CD4-positive, alpha-beta T cell treated with Interleukin-21 for 1 hour (primary cell): ENCODE measurements at places on chromosomes 13 and 19.
A peak's percentile ranks its signal among the peaks of the same experiment; 100 is the strongest.

DNA sequence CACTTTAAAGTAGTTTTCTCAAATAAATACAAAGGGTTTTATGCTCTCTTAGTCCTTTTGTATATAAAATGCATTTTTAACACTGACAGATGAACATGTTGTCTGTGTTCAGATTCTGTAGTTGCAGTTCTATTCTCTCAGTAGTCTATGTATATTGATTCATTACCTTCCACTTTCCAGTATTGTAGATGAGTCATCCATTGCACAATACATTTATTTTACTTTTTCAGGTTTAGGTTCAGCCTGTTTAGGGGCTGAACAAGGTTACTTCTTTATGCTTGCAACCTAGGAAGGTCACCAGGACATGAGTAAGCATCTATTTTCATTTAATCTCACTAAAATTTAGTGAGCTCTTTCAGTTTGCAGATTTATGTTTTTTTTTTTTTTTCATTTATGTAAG, 173.6 kb downstream of the NALCN start:
- DNase-seq: no peak

DNA sequence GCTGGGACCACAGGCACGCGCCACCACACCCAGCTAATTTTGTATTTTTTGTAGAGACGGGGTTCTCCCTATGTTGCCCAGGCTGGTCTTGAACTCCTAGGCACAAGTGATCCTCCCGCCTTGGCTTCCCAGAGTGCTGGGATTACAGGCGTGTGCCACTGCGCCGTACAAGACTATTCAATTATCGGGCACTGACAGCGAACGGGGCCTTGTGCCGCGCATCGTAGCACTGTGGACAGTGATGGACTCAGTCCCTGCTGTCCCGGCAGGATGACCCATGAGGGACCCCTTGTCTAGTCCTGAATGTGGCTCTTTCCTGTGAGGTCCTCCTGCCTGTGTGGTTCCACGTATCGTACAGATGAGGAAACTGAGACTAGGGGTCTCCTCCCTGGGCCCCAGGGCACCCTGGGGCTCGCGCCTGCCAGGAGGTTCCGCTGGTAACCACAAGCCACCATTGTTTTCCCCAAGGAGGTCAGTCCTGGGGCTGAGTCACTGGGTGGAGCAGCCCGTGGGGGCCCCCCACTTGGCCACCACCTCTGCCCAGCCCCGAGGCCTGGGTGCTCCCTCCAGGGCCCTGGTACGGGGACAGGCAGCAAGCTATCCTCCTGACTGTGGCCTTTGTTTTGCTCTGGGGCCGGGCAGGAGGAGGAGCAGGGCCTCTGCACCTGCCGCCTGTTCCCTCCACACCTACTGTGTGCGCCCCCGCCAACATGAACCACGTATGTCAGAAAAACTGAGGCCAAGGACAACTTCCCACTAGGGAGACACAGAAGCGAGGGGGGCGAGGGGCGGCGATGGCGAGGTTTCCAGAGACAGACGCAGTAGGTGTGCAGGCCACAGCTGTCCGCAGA, 2.9 kb upstream of the TCF3 start:
- no peak for DNase-seq

DNA sequence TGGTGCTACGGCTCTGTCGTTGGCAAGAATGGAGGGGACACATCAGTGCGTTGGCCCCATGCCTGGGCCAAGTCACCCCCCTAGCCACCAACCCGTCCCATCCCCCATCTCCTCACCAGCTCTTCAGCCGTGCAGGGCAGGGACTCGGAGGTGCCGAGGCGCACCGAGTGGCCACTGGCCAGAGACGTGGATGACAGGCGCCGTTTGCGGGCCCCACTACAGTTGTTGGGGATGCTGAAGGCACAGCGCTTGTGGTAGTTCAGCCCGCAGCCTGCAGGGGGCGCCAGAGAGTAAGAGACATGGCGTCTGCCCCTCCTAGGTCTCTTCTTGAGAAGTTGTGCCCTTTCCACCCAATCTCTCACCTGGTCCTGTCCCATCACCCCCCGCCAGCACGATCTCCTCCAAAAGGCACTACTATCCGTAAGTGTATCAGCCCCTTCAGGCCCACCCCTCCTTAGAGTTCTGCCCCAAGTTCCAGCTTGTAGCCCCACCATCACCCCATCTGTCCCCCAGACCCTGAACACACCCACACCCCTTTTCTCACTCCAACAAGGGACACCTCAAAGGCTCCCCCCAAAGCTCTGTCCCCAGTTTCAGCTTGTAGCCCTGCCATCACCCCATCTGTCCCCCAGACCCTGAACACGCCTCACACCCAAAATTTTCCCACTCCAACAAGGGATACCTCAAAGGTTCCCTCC, 12.4 kb downstream of the PRKD2 start:
- peak; percentile 84 for DNase-seq

- no peak for DNase-seq
Measured at GRCh38 chr13:75452564-75452963, 29.4 kb downstream of the TBC1D4 start.

- DNase-seq: no peak
Measured at GRCh38 chr19:28505134-28505533, 707.8 kb downstream of the UQCRFS1 start.

GRCh38 chr13:27496006-27496405, 45.6 kb upstream of the MTIF3 start:
- DNase-seq: no peak

DNA sequence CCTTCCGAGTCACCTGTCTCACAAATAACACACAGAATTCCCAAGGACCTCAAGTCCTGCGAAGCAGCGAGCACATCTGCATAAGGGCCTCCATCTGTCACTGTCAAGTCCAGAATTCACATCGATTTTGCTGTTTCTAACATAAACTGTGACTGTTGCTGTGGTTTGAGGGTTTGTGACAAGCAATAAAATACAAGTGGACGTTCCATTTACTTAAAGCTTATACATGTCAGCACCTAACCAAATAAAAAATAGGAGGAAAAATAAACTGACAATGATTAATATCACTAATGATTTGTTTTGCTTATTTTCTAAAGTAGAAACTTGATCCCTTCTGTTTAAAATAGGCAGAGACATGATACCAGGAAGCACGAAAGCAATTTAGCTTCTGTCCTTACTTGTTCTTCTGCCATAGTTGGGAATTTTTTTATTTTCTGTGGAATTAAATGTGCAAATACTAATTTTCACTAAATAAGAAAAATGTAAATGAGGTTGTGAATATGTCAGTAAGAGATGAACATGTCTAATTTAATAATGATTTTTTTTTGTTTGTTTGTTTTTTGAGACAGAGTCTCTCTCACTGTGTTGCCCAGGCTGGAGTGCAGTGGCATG, 279.1 kb downstream of the FGF9 start:
- no peak for DNase-seq

DNA sequence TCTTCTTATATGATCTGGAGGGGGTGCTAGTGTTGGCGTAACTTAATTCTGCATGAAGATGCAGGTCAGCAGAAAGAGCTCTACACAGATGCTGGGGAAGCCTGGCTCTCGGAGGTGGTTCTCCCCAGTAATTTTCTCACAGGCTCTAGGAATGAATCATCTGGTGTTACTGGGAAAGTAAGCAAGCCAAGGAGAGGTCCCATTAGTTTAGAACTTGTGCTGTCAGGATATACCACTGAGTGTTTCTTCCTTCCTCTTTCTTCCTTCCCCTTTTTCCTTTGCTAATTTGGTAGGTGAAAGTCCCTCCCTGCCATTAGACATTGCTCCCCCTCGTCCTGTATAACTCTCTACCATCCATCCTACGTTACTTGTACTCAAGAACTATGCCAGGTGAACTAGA, 68.3 kb downstream of the ATP8A2 start:
- no peak for DNase-seq

DNA sequence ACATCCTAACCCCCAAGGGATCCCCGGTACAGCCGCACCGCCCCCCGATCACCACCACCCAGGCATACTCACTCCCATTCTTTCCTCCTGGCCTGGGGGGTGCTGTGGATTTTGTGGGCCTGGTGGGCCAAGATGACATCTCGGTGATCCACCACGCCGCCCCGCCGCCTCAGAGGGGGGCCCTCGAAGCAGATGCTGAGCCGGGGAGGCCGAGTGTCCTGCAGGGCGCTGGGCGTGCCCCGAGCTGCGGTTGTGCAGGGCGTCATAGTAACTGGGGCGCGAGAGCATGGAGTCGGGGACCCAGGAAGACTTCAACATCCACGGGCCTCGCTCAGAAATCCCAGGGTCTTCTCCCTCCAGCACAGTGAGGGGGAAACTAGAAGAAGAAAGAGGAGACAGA, 93.4 kb upstream of the CACNA1A start:
- DNase-seq: no peak

DNA sequence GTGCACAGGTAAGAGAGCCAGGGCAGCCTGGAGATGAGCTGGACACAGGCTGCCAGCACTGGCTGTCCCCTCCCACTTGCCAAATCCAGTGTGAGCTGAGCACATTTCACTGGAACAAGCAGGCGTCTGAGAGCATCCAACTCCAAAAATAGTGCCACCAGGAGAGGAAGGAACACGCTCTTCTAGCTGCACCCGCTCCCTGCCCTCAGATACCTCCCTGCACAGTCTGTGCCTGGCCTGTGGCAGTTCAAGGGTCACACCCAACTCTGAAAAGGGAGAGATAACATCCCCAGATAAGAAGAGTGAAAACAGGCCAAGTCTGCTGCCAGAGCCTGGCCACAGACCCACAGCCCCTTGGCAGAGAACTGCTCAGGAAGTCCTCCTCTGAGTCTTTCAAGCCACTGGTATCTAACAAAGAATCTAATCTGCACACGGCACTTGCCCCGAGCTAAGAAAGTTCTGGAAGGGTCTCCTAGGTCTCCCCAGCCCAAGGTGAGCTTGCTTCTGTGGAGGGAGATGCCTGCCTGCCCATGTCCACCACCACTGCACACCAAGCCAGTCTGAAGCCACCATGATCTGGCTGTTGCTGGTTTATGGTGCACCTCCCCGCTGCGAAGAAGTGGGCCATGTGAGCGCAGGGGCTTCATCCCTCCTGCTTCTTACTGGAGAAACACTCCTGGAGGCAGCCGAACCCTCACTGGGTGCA, 14.7 kb downstream of the ELL start:
- peak; percentile 70 for DNase-seq

DNA sequence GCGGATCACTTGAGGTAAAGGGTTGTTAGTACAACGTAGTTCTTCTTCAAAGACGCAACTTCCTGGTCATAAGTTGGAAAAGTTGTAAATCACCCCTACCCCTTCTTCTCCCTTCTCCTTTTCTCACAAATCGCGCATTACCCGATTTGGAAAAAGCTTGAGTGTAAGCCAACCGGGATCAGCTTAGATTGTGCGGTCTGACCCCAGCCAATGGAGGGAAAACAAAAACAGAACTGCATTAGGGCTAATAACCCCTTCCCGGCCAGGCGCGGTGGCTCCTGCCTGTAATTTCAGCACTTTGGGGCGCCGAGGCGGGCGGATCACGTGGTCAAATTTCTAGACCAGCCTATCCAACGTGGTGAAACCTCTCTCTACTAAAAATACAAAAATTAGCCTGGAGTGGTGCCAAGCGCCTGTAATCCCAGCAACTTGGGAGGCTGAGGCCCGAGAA, 806 bp downstream of the ZNF90 start:
- DNase-seq: no peak

- peak; percentile 32 for DNase-seq
Measured at GRCh38 chr19:17555929-17556813, 722 bp downstream of the COLGALT1 start.

- DNase-seq: no peak
Measured at GRCh38 chr19:1254081-1254527, 5.7 kb downstream of the MIDN start.

DNA sequence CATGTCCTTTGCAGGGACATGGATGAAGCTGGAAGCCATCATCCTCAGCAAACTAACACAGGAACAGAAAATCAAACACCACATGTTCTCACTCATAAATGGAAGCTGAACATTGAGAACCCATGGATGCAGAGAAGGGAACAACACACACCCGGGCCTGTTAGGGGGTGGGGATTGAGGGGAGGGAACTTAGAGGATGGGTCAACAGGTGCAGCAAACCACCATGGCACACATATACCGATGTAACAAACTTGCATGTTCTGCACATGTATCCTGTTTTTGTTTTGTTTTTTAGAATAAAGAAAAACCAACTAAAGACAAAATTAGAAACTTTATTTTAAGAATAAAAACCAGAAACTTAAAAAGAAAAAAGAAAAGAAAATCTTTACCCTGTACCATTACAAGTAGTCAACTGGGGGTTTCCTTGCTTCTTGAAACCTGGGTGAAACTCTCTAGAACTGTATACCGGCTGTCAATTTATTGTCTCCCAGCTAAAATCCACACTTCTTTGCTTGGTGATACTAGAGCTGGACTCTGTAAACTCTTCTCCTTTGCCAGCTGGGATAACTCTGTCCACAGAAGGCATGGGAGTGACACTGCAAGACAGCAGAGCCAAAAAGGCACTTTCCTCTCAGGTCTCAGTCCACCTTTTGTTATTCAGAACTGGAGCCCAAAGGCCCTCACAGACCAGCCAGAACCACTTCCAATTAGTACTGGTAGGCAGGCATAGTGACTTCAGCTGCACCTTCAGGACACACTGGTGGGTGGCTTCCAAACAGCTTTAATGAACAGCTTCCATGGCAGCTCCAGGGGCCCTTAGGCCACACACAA, 9.0 kb downstream of the MICU2 start:
- no peak for DNase-seq

DNA sequence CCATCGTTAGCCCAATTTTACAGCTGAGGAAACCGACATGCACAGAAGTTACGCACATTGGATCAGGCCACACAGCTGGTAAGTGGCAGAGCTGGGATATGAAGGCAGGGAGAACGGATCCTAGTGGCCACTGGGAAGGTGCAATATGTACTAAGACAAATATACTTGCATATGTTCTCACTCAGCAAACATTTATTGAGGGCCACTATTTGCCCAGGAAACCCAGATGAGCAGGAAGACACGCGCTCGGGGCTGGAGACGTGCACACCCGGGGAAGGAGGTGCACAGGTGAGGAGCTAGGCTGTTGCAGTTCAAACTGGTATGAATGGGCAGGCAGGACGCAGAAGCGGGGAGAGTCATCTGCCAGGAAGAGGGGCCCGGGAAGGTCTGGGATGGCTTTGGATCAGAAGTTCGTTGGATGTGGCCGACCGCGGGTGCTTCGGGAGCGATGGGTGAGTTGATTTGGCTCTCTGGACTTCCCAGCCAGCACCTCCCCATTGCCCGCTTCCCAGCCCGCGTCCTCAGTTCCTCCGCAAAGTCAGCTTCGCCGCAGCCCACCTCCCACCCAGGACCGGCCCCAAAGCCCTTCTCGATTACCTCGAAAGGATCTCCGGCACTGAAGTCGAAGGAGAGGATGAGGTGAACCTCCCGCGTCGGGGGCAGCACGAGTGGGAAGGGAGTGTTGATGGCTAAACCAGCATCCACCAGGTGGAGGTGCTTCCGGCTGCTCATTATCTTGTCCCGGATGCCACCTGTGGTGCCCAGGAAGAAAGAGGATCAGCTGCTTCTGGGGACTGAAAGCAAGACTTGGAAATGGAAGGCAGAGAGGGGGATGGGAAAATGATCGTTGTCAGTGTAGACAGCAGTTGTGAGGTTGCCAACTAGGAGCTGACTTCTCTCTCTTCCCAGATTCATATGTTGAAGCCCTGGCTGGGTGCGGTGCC, 17.8 kb upstream of the CABP5 start:
- DNase-seq: no peak

- no peak for DNase-seq
Measured at GRCh38 chr13:67438465-67438864, 208.3 kb upstream of the PCDH9 start.

GRCh38 chr13:30736461-30737320, 1.3 kb downstream of the ALOX5AP start:
- no peak for DNase-seq
